ENCODE measurements at places on chromosomes 2 and 18. TPM values are rescaled to one million over a fixed set of nuclear protein-coding genes. Genes with fewer than 3 reads are reported as not detected.

DNA sequence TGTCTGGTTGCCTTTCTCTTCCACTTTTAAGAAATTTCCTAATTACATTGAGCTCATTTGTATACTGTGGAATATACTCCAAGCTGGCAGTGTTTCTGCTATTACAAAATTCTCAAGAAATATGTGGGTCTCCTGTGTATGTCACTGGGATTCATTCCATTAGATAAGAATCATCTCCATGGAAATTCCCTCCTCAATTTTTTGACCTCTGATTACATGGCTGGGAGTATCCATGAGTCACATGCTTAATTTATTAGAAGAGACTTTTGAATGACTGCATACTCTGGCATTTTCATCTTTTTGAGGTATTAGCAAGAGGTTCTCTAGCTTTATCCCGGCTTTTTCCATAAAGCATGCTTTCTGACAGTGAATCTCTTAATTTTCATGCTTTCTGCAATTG, 665.5 kb upstream of the CNTNAP5 start:
- DNase-seq, result no peak

DNAJC5G gene
- 1.5 TPM for total RNA-seq

DNA sequence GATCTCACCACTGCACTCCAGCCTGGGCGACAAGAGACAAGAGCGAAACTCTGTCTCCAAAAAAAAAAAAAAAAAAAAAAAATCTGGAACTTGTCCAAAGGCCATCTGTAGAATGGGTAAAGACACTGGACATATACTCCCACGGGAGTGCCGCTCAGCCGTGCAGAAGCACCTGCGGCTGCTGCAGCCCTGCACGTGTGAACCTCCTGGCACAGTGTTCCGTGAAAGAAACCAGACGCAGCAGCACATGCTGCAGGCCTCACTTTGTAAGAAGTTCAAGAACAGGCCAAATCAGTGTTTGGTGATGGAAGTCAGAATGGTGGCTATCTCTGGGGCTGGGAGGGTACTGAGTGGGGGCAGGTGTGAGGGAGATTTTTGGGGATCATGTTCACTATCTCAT, 6.5 kb downstream of the CHRND start:
- no peak for DNase-seq

- DNase-seq, result no peak
Measured at GRCh38 chr2:159996792-159997546, 65.4 kb downstream of the PLA2R1 start.

DNA sequence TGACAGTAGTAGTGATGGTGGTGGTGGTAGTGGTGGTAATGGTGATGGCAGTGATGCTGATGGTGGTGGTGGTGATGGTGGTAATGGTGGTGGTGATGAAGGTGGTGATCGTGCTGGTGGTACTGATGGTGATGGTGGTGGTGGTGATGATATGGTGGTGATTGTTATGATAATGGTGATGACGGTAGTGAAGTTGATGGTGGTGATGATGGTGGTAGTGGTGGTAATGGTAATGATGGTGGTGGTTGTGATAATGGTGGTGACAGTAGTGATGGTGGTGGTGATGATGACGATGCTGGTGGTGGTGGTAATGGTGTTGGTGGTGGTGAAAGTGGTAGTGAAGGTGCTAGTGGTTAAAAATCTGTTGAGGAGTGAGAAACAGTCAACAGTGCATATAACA, 125.6 kb downstream of the AFF3 start:
- no peak for DNase-seq

- no peak for DNase-seq
Measured at GRCh38 chr2:240585101-240585500, 1.4 kb upstream of the CAPN10 start.

TMEM247 gene
- total RNA-seq, result not detected

DNA sequence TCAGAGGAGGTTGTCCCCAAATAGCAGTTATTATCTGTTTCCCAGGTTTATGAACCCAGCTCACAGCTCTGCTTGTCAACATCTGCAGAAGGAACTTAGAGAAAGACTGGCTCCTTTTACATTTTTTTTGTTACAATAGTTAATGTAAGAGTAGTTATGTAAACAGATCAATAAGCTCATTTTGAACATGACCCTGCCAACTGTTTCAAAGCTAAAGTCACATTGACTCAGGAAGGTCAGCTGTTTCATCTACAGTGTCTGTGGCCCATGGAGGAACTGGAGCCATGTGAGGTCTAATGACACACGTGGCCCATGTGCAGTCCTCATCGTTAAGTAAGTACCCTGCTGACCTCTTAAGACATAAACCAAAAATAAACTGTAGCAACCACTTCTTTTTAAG, 97.1 kb downstream of the SH3RF3 start:
- no peak for DNase-seq

GRCh38 chr18:905307-905947, 756 bp downstream of the ADCYAP1 start:
- DNase-seq, result no peak

GRCh38 chr2:223725494-223725893, 111.9 kb downstream of the AP1S3 start:
- DNase-seq, result no peak

- no peak for DNase-seq
Measured at GRCh38 chr2:96693286-96694200, 46.3 kb downstream of the LMAN2L start.

DNA sequence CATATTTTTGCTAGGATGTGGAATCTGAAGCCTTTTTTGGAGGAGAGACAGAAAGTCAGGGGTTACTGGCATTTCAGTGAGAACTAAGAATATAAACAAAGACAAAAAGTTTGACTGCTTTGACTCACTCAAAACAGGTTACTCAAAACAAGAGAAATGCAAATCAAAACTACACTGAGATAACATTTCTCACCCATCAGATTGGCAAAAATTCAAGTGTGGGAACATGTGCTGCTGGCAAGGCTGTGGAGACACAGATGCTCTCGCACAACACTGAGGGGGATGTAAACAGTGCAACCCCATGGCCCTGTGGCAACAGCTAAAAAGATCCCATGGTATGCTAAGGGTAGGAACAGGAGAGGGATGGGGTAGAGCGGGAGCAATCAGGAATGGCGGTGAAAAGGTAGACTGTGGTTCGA, 86.6 kb downstream of the DTNB start:
- DNase-seq, result no peak

GRCh38 chr2:54770211-54770610, 46.7 kb downstream of the EML6 start:
- no peak for DNase-seq

DNA sequence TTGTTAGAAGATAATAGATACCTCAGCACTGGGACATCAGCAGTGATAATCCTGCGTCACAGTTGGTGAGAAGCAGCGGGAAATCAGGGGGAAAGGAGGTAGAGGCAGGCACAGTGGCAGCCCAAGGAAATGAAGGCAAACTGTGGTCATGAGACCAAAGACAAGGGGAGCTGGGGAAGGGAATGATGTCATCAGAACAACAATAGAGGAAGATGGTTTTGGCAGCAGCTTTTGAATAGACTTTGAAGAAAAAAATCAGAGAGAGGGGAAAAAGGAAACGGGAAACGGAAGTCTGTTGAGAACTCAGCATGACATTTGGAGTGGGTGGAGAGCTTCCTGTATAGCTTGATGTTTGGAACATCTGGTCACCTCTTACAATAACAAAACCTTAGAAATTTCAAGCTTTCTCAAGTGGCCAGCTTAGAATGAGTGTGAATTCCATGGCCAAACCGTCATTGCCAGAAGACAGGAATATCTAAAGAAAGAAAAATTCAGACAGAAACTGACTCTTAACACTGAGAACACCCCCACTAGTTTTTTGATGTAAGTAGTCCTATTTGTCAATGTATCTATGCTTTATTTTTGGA, 18.4 kb upstream of the YES1 start:
- no peak for DNase-seq

GRCh38 chr18:77001979-77002378, 130.6 kb downstream of the MBP start:
- DNase-seq, result no peak

IL1R2 gene
- total RNA-seq, result 63.3 TPM

ACYP2 gene
- 10.8 TPM for total RNA-seq

DNA sequence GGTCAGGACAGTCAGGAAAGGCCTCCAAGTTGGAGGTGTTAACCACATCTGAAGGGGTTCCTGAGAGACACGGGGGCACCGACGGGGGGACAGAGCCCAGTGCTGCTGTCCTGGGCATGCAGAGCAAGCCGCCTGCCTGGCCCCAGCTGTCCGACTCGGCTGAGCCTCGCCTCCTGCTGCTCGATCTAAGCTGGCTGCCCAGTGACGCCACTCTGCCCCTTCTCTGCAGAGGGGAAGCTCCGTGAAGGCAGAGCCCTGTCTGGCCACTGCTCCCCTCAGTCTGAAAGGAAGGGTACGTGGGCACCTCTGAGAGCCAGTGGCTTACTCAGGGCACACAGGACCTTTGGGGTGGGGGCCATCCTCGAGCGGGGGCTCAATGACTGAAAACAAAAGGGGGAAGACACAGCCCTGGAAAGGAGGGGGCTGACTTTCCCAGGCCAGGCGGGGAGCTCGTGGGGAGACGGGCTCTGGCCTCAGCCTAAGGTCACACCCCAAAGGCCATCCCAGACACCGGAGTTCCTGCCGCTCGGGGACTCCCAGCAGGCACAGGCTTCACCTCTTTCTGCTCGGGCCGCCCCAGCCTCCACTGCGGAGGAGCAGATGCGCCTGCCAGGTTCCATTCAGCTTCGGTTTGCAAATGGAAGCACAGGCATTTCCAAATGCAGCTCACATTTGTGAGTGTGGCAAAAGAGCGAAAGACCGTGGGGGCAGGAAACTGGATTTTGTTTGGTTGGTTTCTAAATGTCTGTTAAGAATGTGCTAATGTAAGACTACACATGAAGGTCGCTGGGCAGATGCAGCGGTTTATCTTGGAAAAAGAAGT, 136.9 kb downstream of the HDAC4 start:
- DNase-seq, result peak; percentile 86

- DNase-seq, result no peak
Measured at GRCh38 chr2:149004836-149005235, 33.7 kb upstream of the LYPD6B start.

IL36RN gene
- total RNA-seq, result 0.25 TPM

- DNase-seq, result no peak
Measured at GRCh38 chr2:56055405-56055804, 128.4 kb upstream of the CCDC85A start.
